ENCODE measurements at places on chromosomes 4 and X.

- DNase-seq = peak; percentile 32
Observed at GRCh38 chr4:123120473-123120872, 198.1 kb upstream of the NUDT6 start.

DNA sequence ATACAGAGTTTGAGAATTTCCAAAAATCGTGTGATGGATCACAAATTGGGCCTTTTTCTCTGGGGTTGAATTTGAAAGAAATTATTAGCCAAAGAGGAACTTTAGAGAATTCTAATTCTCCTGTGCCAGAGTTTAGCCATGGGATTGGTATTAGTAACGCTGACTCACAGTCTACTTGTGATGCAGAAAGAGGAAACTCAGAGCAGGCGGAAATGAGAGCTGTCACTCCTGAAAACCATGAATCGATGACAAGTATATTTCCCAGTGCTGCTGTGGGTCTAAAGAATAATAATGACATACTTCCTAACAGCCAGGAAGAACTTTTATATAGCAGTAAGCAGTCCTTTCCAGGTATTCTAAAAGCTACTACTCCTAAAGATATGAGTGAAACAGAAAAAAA, 64.9 kb downstream of the N4BP2 start:
- peak; percentile 20 for DNase-seq

- no peak for DNase-seq
Observed at GRCh38 chr4:84495118-84495793, 3.8 kb downstream of the NKX6-1 start.

DNA sequence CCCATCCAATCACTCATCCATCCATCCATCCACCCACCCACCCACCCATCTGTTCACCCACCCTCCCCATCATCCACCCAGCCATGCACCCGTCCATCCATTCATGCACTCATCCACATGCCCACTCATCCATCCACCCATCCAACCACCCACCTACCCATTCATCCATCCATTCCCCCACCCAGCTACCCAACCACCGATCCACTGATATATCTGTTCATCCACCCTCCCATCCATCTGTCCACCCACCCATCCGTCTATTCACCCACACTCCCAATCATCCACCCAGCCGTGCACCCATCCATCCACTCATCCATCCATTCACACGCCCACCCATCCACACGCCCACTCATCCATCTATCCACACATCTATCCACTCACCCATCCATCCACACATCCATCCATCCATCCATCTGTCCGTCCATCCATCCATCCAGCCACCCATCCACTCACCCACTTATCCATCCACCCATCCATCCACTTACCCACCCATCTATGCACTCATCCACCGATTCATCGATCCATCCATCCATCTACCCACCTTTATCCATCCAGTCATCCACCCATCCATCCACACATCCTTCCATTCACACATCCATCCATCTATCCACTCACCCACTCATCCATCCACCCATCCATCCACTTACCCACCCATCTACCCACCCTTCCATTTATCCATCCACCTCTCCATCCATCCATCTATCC, 28.4 kb downstream of the ASMTL start:
- no peak for DNase-seq

- no peak for DNase-seq
Observed at GRCh38 chr4:88489100-88489761, 32.3 kb downstream of the HERC5 start.

DNA sequence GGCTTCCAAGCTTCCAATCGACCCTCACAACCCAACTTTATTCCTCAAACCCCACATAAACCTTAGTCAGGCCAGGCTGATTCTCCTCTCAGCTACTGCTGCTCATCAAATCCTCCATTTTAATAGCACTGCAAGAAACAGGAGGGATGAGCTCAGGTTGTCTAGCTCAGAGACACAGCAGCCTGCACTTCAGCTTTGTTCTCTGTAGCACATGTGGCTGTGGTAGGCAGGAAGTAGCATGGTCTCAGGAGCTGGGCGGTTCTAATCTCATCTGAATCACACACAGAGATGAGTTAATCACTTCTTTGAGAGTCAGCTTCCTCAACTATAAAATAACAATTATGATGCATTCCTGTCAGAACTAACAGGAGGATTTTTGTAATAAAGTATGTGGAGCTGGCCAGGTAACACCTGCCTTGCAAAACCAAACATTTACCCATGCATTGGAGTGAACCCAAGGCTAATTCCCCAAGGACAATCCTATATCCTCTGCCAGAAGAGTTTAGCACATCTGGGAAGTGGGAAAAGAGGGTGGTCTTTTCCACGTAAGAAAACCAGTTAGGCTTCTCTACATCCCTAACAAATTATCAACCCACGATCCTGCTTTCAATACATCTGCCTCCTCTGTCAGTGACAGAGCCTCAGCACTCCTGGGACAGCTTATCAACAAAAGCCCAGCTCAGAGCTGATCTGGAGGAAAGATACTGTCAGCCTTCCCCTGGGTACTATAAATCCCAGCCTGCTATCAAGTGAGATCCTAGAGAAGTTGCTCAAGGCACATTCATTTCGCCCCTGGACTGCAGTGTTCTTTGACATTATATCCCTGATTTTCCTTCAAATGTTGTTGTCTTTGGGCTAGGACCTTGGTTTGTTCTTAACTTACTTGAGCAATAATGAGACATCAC, 32.8 kb downstream of the ELOVL6 start:
- DNase-seq = peak; percentile 57

DNA sequence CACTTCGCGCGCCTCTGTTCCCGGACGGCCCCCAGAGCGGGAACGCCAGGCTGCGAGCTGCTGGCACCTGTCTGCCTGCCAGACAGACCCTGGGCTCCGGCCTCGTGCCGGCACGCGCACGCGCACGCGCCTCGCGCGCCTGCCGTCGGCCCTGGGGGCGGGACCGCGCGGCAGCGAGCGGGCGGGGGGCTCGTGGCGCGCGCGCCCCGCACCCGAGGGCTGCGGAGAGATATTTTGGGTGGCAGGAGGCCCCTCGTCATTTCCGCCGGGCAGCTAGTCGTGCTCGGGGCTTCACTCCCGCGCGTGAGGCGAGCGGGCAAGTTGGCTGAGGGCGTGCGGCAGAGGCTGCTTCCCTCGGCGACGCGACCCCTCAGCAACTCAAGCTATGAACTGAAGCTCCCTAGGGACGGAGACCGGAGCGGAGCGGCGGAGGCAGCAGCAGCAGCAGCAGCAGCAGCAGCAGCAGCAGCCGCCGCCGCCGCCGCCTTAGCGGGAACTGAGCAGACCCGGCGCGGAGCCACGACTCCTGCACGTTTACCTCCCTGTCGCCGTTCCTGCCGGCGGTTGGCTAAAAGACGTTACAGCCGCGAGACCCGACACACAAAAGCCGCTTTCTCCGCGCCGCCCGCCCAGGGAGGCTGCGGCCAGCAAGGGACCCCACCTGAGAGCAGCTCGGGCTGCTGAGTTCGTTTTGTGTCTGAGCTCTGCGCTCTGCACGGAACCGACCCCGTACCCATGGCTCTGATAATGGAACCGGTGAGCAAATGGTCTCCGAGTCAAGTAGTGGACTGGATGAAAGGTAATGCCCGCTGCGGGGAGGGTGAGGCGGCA, at the start of gene CNKSR2:
TSS of gene CNKSR2 (plus strand) at position 256 of the 831 bp plus-strand sequence. CDS start at position 736, 480 bp downstream.
- no peak for DNase-seq

DNA sequence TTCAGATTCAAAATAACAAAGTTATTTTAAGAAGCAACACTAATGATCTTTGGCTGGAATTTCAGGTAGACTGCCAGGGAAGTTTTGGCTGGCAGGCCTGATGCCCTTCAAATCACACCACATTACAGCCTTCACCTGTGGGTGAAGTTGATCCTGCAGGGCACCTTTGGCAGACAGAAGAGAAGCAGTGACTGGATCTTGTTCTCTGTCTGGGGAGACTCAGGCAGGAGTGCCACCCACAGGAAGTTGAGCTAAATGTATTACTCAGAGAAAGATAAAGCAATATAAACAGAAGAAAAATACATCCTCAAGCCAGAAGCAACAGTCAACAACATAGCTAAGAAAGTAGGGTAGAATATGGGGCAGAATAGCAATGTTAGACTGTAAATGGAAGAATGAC, 12.8 kb upstream of the CFAP299 start:
- no peak for DNase-seq

DNA sequence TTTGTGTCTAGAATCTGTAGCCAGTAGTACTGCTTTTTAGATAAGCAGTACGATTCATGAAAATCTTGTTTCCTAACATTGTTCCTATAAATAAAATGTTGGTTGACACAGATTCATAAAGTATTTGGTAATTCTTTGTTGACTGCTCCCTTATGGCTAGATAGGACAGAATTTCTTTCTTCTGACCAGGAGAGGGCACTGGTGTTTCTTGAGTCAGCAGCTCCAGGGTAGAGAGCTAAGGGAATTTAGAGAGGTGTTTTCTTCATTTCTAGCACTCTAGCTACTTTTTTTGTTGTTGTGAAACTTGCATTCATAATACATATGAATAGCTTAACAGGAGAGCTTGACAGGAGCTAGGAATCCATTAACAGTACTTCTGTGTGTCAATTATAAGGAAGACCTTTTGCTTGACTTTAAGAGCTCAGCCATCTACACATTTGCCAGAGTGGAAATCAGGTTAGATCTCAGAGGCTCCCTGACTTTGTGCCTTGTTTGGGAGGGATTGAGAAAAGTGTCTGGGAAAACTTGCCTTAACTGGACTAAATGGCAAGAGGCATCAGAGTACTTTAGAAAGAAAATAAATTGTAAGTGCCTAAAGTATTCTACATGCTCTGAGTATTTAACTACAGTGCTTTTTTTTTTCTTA, 756.1 kb downstream of the SH3BGRL start:
- no peak for DNase-seq

DNA sequence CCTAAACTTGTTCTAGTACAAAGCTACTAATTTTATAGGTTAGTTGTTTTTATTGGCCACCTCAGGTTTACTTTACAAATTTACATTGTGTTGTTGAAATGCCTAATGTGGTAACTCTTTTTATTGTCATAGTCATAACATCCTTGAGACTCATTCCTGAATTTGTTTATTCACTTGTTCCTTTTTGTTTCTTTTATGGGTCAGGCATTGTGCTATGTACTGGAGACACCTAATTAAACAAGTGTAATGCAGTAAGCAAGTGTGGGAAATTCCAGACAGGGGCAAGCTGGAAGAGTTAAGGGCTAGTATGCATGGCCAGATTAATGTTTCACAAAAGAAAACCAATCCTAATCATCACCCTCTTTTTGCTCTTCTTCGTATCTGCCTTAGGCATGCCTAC, 30.5 kb upstream of the TTC29 start:
- DNase-seq = no peak

GRCh38 chr4:186067757-186068385, 1.1 kb upstream of the TLR3 start:
- DNase-seq = peak; percentile 15

DNA sequence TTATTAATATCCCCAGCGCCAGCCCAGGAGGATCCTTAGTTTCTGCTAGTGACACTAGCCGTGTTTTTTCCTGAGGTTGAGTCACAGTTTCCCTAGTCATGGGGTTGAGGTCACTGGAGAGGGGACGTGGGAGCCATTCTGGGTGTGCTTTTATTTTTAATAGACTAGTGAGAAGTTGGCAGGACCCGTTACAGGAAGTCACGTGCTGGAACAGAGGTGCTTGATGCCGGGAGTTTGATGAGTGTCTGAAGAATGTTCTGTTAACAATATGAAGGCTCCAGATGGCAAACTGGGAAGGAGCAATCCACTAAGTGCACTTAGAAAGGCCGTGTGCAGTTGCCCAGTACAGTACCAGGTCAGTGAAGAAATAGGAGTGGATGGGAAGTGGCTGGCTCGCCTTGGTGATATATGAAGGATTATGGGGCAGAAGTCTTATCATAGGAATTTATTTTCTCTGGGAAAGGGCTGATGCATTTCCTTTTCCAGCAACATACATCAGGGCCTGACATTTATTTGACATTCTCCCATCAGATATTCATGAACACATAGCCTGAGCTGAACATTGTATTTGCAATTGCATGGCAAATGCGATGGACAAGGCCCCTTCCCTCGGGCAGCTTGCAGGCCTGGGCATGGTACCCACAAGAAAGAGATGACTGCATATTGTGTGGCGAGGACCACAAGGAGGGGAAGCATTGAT, 291.8 kb downstream of the FBXW7 start:
- no peak for DNase-seq

- no peak for DNase-seq
Observed at GRCh38 chr4:182863501-182863900, 53.7 kb downstream of the DCTD start.

Data from fibroblast of skin of left quadriceps (primary cell).